Activated T-helper 1 cell treated with Interleukin-2 at 50 U/mL for 16 hours (primary cell): ENCODE measurements at places on chromosomes 11 and 22.
A peak's percentile ranks its signal among the peaks of the same experiment; 100 is the strongest.

- no peak for DNase-seq
These were observed 44.9 kb downstream of the CPT1A start for GRCh38 chr11:68796801-68797200.

GRCh38 chr11:74707602-74708510, 23.4 kb downstream of the CHRDL2 start:
- DNase-seq: no peak

GRCh38 chr11:8830641-8831040, 80.3 kb upstream of the AKIP1 start:
- DNase-seq: no peak

DNA sequence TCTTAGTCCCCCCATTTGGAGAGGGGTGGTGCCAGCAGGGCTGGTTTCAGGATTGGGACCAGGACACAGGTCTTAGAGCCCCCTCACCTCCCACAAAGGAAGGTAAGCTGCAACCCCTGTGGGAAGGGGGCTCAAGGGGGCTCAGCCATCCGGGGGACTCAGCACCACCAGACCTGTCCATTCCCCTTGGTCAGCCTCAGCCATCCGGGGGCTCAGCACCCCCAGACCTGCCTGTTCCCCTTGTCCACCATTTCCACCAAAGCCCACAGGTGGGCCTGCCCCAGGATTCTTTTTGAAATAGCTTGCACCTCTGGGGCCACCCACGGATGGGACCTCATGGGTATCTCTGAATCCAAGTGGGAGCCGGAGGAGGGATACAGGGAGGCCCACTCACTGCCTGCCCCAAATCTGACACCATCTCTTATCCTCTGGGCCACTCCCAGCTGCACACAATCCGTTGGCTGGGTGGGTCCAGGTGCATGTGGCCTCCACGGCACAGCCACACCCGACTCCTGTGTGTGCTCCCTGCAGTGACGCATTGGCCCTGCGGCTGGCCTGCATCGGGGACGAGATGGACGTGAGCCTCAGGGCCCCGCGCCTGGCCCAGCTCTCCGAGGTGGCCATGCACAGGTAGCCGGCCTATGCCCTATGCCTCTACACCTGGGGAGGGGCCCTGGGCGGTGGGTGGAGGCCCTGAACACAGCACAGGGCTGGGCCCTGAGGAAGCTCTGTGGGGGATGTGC, 15.9 kb downstream of the MCAT start:
- no peak for DNase-seq

DNA sequence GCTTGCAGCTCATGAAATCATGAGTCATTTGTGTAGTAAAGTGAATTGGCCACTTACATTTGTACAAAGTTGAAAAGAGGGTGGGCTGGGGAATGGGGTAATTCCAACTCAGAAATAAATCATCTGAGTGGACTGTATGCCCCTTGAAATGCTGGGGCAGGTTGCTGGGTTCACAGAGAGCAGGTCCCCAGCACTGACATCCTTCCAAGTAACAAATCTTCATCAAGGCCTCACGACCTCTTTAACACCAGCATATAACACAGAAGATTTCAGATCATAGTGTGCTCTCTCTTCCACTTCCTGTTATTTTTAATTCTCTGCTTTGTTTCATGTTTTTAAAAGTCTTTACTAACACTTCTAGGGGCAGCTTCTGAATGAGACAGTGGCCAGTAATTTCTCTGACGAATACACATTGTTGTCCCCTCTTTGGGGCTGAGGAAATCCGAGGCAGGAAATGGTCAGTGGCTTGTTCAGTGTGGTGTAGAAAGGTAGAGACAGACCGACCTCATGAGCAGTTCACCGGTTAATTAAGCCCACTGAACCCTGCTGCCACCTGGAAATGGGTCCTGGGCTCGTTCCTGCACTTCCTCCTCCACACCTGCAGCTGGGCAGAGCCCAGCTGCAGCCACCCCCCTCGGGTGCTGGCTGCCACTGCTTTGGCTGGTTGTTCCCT, 127.7 kb downstream of the MAML2 start:
- DNase-seq: no peak

- DNase-seq: peak; percentile 30
These were observed 9.3 kb upstream of the MIAT start for GRCh38 chr22:26648011-26648497.

DNA sequence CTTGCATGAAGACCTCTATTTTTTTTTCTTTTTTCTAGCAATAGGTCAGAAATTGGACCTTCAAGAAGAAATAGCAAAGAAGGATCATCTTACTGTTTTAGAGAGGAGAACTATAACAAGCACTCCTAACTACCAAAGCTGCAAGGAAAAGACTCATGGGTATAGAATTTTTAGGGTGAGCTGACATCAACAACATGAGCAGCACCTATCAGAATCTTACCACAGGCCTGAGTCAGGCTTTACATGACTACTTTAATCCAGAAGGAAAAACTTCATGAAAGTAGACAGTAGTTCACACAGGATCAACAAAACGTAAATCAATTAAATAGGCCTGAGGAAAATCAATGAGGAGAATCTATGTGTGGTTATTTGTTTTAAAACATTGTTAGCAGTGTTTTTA, 130.5 kb downstream of the FAM76B start:
- DNase-seq: no peak

GRCh38 chr22:38202437-38203089, 769 bp downstream of the MAFF start:
- peak; percentile 41 for DNase-seq

GRCh38 chr11:114847306-114847975, 169.1 kb downstream of the NXPE2 start:
- DNase-seq: no peak
